T1000 (cell line): ENCODE measurements at places on chromosomes 3 and 15.

DNA sequence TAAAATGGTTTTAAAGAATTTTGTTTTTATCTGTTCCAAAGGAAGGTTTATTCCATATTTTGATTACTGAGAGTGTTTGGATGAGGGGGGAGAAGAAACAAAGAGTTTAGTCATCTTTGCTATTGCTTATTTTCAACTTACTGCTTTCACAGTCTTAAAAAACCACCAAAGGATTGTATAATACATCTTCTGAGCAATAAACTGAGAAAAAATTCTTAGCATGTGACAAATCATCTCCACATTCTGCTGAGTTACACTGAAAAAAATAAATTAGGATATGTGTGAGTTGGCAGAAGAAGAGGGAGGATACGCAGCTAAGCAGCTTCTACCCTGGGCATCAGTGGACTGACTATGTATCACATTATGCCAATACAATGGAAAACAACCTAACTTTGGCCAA is 23.2 kb upstream of the ACTC1 start:
- DNase-seq, result no peak

- peak; percentile 14 for DNase-seq
Observed at GRCh38 chr15:22979238-22980188, 655 bp downstream of the CYFIP1 start.

- DNase-seq, result peak; percentile 10
Observed at GRCh38 chr3:72660270-72661114, 187.8 kb downstream of the SHQ1 start.

DNA sequence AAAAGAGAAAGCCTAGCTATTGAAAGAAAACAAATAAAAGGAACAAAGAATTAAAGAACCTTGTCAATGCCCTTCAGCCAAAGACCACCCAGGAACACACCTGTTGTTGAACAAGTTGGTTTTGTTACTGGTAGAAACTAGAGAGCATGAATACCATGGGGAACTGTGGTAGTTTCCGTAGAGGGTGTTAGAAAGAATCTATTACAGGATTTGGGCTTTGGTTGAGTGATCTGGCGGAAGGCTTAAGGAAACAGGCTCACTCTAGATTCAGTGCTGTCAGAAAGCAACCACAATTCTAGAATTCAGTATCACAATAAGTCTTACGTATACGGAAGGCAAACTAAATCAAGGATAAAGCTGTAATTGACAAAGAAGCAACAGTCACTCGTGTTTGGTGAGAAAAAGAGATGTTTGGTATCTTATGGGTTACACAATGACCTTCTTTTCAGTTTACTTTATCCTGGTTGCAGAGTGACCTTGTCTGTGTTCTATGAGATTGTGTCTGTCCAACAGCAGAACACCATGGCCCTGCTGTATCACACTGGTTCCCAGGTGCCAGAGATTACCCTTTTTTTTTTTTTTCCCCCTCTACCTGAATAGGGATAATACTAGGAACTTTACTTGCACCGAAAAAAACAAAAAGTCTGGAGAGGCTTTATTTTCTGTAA is 265.9 kb downstream of the SHQ1 start:
- DNase-seq, result no peak

DNA sequence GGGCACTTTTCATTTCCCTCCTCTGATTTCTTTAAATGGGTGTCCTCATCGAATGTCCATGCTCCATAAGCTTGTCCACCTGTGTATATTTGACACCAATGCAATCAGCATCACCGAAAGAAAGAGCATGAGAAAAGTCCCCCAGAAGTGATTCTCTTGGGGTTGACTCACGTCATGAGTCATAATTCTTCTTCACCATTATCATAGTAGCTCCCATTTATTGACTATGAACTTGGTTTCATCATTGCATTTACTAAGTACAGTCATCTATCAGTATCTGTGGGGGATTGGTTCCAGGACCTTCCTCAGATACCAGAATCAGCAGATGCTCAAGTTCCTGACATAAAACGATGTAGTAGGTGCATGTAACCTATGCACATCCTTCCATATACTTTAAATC is 372.5 kb upstream of the CFAP20DC start:
- DNase-seq, result no peak

DNA sequence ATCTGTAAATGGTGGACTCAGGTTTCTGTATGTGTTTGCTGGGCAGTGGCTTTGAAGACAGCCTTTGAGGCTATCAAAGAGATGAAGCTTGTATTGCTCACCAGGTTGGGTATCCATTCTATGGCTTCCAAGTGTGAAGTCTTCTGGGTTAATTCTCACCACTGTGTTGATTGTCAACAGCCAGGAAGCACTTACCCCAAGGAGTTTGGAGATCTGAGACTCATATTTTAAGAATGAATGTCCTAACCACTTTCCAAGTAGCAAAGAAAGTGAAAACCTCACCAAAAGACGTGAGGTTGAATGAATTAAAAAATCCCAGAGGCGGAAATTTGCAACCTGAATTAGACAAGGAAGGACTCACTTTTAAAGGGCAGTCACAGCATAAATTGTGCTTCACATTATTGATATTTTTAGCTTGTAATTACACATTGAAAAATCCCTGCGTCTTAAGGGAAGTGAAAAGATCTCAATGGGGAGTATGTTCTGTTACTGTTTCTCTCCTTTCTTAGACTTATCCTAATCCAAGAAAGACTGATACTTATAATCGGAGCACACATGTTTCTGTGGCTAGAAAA is 304.0 kb upstream of the TPRG1 start:
- DNase-seq, result no peak

GRCh38 chr15:31077941-31078340 is 23.6 kb downstream of the TRPM1 start:
- no peak for DNase-seq

DNA sequence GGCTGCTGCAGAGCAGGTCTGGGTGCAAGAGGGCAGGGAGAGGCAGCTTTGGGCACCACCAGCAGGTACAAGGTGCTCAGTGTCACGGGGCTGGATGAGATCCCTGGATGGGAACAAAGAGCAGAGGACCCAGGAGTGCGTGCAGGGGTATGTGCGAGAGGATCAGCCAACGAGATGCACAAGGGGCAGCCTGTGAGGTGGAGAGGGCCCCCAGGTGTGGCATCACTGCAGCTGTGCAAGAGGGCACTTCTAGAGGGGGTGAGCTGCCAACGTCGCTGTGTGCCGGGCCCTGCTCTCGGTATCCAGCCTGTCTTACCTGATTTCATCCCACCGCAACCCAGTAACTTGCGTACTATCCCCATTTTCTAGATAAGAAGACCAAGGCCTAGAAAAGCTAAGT is 67.3 kb upstream of the SNRPA1 start:
- no peak for DNase-seq

GRCh38 chr3:64131725-64132469 is 93.4 kb downstream of the PRICKLE2 start:
- DNase-seq, result no peak

DNA sequence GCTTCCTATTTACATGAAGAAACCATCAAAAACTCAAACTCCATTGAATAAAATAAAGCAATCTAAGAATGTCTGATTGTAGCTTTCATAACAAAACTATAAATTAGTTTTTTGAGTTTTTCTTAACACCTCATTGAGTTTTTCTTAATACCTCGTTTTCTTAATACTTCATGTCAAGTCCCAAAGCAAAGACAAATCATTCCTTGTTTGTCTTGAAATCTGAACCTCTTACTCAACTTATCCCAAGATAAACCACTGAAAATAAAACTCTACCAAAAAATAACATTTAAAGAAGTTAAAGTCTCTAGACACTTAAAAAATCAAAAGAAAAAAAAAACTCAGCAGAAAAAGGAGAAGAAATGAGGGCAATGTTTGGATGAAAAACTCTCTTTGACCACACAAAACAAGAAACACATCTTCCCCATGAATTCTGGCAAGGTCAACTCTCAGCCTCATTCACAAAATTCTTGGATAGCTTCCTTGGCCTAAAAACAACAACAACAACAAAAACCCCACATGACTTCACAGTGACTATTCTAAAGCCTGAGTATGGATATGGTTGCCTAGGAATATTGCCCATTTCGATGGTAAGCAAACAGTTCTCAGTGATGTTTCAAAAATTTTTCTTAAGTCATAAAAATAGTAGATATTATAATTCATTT is 38.2 kb downstream of the TMCC1 start:
- DNase-seq, result no peak

DNA sequence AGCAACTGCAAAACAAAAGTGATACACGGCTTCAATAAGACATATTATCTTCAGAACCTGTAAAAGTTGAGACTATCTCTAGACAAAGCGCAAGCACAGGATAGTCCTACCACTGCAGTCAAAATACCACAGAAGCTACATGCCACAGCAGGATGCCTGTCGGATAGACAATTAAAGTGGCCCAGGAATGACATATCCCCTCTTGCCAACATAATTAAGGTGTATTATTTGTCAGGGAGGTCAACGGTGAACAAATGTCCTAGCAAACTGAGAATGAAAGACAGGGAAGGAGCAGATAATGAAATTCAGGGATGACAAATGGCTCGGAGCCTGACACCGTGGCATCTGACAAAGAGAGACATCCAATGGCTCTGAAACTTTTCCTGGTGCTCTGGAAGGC is 185.7 kb downstream of the MECOM start:
- no peak for DNase-seq

- DNase-seq, result no peak
Observed at GRCh38 chr3:10932596-10932995, 60.0 kb upstream of the SLC6A1 start.

DNA sequence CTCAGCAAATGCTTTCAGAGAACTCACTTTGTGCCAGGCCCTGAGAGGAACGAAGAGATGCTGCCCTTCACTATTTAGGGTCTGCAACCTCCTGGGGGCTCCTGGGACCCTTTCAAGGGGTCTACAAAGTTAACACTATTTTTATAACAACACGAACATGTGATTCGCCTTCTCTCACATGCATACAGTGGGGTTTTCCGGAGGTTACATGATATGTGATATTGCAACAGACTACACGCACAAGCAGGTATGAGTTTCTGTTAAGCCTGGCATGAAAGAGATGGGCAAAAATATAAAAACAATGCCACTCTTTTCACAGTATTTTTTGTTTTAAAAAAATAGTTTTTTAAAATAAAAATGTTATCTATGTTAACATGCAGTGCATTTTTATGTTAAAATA is 10.3 kb downstream of the STARD5 start:
- no peak for DNase-seq

DNA sequence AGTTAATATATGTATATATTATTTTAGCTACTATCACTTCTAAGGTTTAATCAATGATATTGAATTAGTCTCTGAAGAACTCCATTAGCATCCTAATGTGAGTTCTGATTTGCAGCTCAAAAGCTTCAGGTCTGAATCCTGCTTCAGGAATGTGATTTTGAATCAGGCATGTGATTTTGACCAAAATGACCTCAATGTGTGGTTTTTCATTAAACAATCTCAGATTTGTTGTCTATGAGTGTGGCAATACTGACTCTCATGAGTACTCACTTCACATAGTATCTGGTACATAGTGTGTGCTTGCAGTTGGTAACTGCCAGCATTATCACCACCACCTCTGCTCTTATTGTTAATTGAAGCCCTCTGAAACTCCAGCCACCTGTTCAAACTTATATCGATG is 251.0 kb downstream of the KCNH8 start:
- no peak for DNase-seq

DNA sequence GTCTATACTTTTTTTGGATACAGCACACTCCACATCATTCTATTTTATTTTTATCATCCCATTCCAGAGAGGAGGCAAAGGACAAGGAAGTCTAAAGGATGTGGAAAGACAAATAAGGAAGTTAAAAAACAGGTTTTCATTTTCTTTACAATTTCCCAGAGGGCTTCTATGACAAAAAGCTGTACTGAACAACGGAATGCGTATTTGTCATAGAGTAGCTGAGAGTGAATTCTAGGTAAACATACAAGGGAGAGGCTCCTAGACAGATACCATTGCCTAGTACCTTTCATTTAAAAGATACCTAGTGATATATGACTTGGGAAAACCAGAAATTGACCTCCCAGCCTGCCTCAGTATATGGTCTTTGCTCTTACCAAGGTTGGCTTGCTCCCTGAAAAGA is 341.7 kb downstream of the FHIT start:
- no peak for DNase-seq

DNA sequence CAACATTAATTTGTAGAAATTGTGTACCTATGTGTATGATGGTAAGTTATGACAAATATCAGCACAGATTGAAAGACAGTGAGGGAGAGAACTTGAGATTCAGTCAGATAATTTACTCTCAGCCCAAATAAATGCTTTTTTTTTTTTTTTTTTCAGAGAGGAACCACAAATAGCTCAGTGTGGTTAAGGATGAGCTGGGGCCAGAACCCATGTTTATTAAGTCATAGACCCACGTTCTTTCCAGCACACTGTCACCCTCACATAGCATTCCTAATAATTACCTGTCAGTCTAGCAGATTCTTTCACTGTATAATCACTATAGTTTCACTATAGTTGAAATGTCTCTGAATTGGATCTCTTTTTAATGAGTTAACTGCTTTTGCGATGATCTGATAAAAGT is 246.1 kb downstream of the ZIC1 start:
- DNase-seq, result no peak

DNA sequence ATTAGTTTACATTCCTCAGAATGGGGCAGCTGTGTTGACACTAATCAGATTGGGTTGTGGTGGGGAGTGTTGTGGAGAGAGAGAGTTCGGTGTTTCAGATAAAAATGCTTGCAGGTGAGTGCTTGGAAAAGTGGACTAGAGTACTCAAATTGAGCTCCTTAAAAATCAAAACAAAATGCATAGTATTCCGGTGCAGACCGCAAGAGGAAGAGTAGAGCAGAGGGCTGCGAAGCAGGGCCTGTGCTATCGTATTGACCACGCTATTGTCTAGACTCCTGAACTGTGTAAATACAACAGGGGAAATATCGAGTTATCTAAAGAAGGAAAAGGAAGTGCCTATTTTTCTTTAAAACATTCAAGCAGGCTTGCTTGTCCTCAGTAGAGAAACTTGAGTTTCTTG is 159.5 kb downstream of the TP63 start:
- no peak for DNase-seq

DNA sequence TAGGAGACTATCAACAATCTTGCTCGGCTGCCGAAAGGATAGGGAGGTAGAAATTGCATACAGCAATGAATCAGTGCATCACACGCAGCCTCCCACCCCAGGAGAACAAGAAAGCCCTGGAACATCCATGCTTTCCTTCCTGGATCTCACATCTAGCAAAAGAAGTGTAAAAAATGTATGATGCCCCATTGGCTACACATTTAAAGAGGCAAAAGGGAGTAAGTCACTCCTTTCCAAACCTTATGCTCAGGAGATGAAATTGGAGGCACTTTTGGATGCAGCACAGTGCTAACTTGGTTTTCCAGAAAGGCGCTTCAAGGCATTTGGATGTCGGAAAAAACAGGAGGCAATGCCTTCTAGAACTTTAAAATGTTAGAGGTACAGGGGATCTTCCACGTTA is 32.2 kb upstream of the FEZF2 start:
- no peak for DNase-seq

GRCh38 chr3:27729748-27730611 is 7.9 kb upstream of the EOMES start:
- DNase-seq, result no peak

- no peak for DNase-seq
Observed at GRCh38 chr3:46008058-46008457, 12.4 kb upstream of the FYCO1 start.
